Subcutaneous adipose tissue (tissue), 4 donors: ENCODE measurements at places on chromosomes 3 and 15. TPM values are rescaled to one million over a fixed set of nuclear protein-coding genes. Genes with fewer than 3 reads are reported as not detected.

Gene SNRPN
- total RNA-seq = 43.4 TPM

Gene C15orf62
- 0.85 TPM for total RNA-seq

Gene ZBBX
- not detected for total RNA-seq

Gene SERPINI1
- total RNA-seq = 0.75 TPM

Gene ISL2
- total RNA-seq = not detected

Gene CHRFAM7A
- not detected for total RNA-seq

Gene KBTBD13
- not detected for total RNA-seq

Gene ZBED2
- total RNA-seq = not detected

Gene IL17RB
- total RNA-seq = 0.49 TPM

Gene STAC
- total RNA-seq = 3.1 TPM

Gene SYNM
- total RNA-seq = 61.2 TPM

Gene PPP2R3A
- 12.6 TPM for total RNA-seq

Gene FSIP1
- 0.16 TPM for total RNA-seq

Gene LDHAL6B
- not detected for total RNA-seq
